Activated CD4-positive, alpha-beta memory T cell treated with anti-CD3 and anti-CD28 coated beads, Interleukin-2, amount 10 ng/mL, durations not matched to agents 7 days and 5 days (primary cell): ENCODE measurements at places on chromosomes 2 and 18.
A peak's percentile ranks its signal among the peaks of the same experiment; 100 is the strongest.

DNA sequence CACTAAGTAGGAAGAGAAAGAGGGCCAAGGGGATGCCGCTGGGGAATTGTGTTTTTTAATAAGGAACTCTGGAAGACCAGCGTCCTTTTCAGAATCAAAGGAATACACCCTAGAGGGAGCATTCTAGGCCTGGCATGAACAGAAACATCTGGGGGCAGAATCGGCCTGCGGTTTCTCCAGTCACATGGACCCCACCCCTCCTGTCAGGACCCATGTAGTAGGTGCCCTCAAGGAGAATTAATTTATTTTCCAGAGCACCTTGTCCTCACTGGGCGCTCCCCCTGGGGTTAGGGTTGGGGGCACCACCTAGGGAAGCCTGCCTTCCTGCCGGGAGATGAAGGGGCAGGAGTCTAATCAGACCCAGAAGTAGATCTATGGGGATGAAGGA, 44.2 kb downstream of the TMEM37 start:
- DNase-seq, result no peak

- DNase-seq, result no peak
These were observed 871.0 kb downstream of the EPHA4 start for GRCh38 chr2:220701115-220701514.

DNA sequence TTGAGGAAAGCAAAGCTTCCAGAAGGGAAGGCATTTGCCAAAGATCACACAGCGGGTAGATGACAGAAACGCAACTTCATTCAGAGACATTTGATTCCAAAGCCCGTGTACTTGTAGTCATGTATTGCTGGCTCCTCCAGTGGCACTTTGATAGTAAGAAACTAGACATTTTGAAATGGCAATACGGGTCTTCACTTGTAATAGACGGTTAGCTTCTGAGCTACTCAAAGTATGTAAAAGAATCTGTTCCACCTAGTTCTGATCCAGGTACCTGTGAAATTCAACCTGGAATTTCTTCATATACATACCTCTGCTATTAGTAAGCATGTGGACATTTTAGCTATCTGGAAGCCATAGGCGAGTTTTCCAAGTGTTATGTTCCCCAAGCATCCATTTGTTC, 1.7 kb upstream of the MYOM1 start:
- no peak for DNase-seq

DNA sequence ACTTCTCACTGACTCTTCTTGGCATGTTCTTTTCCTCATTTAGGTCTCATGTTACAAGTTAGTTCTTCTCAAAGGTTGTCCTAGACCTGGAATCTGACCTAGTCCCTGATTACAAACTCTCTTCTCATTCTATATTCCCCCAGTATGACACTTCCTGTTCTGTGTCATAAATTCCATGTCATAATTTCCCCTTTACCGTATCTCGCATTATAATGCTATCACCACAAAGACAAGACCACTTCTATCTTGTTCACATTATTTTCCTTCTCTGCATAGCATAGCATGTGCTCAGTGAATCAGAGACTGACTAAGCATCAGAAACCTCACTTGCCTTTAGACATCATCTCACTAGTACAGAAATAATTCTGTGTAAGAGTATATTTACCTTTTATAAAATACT, 63.6 kb upstream of the CAVIN2 start:
- no peak for DNase-seq

DNA sequence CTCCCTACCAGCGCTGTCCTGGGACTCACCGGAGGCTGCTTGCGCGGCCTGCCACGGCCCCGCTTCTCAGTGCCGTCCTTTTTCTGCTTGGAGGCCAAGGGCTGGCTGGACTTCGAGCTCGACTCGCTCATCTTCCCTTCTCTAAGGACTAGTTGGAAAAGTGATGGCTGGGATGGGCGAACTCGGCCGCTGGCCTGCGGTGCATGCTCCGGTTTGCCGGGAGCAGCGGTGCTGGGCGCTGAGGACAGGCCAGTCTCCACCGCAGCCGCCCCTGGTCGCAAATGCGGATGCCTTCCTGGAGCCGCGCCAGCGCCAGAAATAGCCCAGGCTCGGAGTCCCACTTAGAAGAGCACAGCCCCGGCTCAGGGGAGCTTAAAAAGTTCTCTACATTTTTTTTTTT, 3.1 kb downstream of the C2orf81 start:
- no peak for DNase-seq

GRCh38 chr18:58291131-58291530, 247.1 kb downstream of the NEDD4L start:
- no peak for DNase-seq

GRCh38 chr2:190354003-190354690, 10.8 kb downstream of the INPP1 start:
- no peak for DNase-seq

DNA sequence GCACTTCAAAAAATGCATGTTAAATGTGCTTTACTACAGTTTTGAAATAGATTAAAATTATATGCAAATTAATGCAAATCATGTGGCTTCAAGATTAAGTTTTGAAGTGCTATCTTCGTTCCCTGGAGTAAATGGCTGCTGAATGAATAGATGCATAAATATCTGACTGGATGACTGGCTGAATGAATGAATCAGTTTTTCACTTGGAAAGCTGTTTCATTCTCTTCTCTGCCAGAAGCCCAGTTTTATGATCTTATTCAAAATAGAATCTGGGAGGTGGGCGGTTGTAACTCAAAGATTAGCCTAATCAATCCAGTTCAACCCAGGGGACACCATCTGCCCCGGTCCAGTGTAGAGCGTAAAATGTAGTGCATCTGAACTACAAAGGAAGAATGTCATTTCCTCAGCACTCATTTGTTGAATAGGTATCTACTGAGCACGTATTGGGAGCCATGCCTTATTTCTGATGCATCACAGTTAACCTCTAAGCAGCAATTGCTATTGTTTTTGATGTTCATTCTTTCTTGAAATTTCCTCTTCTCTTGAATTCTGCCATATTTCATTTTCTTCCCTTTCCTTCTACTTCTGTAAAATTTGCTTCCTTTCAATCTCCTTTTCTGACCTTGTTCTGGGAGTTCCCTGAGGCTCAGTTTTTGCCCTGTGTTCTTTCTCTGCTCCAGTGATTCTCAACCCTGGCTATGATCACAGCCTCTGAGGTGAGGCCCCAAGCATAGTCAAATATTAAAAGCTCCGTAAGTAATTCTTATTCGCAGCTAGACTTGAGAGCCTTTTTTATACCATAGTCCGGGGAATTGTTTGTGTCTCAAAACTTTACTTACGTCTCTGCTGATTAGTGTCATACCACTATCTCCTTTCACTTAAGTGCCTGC, 282.7 kb downstream of the PARD3B start:
- DNase-seq, result no peak

- DNase-seq, result peak; percentile 40
These were observed at the start of gene LGALSL for GRCh38 chr2:64453770-64454385. LGALSL (plus strand) TSS chr2:64454162; CDS start chr2:64454546, 384 bp downstream.

DNA sequence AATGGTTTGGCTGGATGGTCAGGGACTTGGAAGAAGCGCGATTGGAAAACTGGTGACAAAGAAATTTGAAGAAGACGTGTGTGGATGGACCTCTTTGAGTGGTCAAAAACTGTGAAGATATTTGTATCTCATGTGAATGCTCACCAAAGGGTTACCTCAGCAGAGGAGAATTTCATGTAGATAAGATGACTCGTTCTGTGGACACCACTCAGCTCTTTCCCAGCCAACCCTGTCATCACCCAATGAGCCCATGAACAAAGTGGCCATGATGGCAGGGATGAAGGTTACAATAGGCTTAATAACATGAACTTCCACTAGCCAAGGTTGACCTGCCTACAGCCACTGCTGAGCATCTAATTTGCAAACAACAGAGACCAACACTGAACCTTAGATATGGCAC, 248.3 kb downstream of the KCNE4 start:
- no peak for DNase-seq

DNA sequence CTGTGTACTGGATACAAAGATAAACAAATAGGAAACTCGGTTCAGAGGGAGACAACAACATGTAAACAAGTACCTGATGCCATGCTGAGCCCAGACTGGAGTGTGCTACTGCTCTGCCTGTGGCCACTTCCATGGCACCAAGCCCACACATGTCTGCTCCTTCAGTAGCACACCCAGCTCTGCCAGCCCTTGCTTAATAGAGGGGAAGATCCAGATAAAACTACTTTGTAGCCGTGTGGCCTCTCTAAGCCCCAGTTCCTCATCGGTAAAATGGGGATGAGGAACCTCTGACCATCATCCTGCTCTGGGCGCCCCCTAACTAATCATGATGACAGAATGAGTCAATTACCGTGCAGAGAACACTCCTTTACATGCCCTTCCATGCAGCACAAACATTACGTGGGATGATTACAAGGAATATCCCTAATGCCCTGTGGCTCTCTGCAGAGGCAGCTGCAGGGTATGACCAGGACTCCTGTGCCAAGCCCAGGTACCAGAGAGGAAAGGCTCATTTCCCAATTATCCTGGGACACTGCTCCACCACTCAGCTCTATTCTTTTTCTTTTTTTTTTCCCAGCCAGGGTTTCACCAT, 34.9 kb downstream of the DNMT3A start:
- DNase-seq, result no peak
